Posterior vena cava (tissue), 2 donors: ENCODE measurements at places on chromosomes 5 and 9.

- no peak for DNase-seq
These were observed 13.5 kb downstream of the CXCL14 start for GRCh38 chr5:135565266-135565665.

DNA sequence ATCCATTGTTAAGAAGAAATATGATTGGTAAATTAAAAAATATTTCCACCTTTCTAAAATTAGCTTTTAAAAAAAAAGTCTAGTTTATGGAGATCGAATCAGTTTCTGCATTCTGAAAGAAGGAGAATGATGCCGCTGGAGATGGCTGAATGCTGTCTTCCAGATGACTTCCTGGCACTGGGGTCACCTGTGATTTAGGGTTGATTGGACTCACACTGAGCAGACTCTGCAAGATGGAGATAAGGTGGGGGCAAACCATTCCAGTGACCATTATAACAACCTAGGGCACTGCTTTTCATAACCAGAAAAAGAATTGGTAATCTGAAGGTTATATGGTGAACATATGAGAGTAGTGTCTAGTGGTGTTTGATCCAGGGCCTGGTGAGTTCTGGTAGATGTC is 40.8 kb downstream of the RHOBTB3 start:
- DNase-seq = no peak

DNA sequence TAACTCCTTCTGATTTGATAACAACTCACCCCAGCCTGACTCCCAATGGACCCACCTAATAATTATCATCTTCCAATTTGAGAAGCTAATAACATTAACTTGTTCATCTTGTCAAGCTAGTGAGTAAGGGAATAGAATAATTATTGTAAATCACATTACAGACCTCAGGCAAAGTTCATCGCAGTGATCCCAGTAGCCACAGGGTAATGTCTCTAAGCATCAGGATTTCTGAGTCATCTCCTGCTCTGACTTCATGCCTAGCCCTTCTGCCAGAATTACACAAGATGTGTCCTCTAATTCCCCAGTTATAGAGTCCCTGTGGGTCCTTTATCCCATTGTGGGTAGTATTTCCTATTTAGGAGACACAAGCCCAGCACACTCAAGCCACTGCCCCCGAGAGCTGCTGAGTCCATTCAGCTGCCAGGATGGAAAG is 365.7 kb downstream of the DEPDC1B start:
- no peak for DNase-seq

DNA sequence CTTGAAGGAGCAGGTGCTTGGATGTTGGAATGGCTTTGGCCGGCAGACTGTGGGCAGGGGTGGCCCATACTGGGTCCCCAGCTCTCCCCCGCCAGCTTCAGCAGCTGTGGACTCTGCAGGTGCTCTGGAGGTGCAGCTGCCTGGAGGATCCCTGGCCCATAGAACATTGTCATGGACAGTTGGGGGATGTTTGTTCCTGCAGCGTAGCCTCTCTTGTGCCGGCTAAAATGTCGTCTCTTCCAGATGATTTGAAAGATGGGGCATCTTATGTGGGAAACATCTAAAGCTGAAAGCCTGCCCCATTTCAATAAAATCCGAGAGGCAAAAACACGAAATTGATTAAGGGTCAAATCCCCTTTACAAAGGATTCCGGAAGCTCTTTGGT is 13.5 kb upstream of the SLC6A19 start:
- DNase-seq = no peak

- no peak for DNase-seq
These were observed 10.9 kb upstream of the ZNF366 start for GRCh38 chr5:72518001-72518683.

- DNase-seq = no peak
These were observed 175.6 kb downstream of the GLIS3 start for GRCh38 chr9:4124266-4124665.

DNA sequence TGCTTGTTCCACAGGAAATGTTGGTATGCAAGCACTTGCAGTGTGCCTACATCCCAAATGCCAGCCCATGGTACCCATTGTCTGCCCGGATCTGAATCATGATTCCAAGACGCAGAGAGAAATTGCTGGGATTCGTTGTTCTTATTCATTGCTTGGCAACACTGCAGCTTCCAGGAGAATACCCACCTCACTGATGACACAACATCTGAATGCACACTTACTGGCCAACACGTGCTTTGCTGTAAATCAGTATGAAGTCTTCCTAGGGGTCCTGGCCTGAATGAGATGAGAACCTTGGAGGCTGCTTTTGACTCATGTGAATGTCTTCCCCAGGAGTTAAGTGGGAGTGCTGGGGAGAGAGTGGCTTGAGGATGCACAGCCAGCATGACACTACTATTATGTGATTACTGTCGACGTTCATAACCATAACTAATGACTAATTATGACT is 11.6 kb downstream of the SRD5A1 start:
- DNase-seq = no peak

GRCh38 chr5:107289030-107289714 is 381.6 kb downstream of the EFNA5 start:
- no peak for DNase-seq

DNA sequence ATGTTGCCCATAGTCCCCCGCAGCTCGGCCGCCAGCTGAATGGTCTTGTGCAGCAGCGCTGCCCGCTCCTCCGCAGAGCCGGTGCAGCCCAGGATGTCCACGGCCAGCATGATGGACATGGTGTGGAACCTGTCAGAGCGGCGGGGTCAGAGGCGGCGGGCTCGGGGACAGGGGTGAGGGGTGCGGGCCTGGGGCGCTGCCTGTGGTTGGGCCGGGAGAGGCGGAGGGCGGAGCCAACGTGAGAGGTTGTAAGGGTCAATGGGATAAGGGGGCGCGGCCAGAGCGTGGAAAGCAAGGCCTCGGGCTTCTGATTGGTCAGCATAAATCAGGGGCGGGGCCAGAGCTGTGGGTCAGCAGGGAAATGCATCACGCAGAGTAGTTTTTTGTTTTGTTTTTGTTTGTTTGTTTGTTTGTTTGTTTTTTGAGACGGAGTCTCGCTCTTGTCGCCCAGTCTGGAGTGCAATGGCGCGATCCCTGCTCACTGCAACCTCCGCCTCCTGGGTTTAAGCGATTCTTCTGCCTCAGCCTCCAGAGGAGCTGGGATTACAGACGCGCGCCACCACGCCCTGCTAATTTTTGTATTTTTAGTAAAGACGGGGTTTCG is 6.8 kb upstream of the TOR2A start:
- DNase-seq = no peak

DNA sequence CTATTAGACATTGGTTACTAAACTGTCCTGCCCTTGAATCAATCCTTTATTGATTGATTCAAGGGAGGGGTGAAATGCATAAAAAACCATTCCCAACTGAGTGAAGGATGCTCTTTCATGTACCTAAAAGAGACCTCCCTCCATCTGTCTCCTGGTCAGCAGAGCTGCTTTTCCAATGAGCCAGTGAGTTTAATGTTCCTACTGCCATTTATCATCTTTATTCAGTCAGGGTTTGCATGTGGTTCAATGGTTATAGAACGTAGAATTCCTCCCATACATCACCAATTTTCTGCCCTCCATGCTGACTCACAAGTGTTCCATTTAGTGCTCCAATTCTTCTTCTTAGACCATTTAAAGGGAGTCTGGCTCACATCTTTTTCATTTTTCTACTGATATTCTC is 199.1 kb upstream of the PCSK5 start:
- DNase-seq = no peak

DNA sequence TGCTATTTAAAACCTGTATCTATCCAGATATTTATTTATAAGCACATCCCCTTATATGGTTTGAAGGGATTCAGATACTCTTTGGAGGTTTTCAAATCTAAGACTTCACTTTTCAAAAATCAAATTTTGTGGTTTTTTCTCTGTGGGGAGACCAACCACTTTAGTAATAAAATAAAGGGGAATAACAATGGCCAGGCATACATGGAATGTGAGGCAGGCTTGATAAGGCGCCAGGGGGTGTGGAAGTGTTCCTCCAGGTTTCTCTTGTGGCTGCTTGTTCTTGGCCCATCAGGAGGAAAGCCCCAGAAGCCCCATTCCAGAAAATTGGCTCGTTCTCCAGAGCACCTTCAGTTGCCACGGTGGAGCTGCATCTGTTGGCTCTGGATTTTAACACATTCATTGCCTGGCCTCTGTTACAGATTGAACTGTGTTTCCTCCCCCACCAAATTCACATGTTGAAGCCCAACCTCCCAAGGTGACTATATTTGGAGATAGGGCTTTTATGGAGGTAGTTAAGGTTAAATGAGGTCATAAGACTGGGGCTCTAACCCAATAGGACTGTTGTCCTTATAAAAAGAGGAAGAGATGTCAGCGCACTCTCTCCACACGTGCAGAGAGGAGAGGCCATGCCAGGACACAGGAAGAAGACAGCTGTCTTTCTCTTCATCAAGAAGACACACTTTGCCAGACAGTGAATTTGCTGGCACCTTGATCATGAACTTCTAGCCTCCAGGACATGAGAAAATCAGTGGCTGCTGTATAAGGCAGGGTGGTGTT is 195.9 kb downstream of the TMEM38B start:
- DNase-seq = no peak

- no peak for DNase-seq
These were observed 58.3 kb upstream of the AKNA start for GRCh38 chr9:114446036-114446435.

- DNase-seq = peak; percentile 95
These were observed 67.5 kb downstream of the MAMDC2 start for GRCh38 chr9:70111042-70111602.

GRCh38 chr5:22621084-22621483 is 232.1 kb downstream of the CDH12 start:
- DNase-seq = no peak

GRCh38 chr5:154713615-154714125 is 41.5 kb upstream of the LARP1 start:
- DNase-seq = no peak

DNA sequence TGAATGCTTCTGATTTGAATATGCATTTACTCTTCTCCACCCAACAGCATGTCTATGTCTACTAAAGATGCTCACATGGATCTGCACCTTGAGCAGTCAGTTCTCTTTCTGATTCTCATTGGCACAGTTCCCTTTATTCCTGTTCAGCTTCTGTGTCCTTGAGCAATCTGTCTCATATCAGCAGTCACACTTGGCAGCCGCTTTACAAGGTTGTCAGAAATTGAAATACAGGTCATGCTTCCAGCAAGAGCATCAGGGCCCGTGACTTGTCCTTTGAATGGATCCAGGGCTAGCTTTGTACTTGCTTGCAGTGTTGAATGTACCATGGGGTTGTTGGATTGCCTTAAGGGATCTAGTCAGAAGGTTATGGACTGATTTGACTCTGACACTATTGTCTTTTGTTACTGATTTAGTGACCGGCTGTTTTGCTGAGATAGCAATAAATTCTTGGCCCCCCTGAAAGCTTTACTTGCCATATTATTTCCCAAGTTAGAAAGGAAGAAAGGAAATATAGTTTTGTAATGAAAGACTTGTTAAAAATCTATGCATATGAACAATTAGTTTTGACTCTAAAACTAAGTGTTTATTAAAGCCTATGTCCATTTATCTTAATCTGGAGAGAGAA is 273.4 kb upstream of the ISL1 start:
- no peak for DNase-seq

GRCh38 chr9:36738318-36738976 is 165.8 kb downstream of the MELK start:
- peak; percentile 76 for DNase-seq

DNA sequence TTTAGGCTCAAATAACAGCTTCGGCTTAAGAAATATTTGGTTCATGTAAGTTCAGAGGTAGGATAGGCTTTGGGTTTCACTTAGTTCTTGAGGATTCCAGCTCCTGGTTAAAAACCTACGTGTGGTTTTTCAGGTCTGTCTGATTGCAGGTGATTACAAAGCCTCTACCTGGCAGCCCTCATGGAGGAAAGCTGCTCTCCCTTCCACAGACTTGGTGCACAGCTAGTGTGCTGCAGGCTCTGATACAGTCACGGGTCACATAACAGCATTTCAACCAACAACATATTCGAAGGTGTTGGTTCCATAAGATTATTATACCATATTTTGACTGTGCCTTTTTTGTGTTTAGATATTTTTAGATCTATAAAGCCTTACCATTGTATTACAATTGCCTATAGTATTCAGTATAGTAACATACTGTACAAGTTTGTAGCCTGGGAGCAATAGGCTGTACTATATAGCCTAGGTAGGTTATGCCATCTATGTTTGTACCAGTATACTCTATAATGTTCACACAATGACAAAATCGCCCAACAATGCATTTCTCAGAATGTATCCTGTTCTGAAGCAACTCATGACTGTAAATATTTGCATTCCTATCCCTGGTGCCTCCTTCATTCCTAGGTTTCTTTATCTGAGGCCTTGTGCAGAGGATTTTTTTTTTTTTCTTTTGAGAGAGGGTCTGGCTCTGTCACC is 8.0 kb upstream of the DCP2 start:
- DNase-seq = no peak

- no peak for DNase-seq
These were observed 292.8 kb downstream of the TLE1 start for GRCh38 chr9:81396528-81396927.

GRCh38 chr5:103860327-103860726 is 297.7 kb upstream of the NUDT12 start:
- DNase-seq = no peak

GRCh38 chr9:114382699-114383520 is 4.9 kb downstream of the AKNA start:
- DNase-seq = peak; percentile 76

GRCh38 chr5:122311497-122311960 is 508 bp upstream of the SNCAIP start:
- peak; percentile 72 for DNase-seq

DNA sequence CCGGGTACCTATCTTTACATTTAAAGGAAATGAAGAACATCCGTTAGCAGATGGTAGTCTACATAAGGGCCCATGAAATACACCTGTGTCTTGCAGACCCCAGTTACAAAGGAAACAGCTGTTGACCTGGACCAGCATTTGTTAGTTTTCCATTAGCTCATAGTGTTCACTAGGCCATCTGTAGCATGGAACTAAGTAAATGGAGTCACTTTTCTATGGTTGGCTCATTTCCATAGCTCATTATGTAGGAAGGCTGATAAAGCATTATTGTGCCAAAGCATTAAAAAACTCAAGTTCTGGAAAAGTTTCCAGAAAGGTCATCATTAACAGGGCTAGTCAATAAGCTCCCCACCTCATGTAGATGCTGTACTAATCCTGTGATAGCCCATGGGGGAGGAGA is 62.1 kb downstream of the PCSK1 start:
- no peak for DNase-seq

DNA sequence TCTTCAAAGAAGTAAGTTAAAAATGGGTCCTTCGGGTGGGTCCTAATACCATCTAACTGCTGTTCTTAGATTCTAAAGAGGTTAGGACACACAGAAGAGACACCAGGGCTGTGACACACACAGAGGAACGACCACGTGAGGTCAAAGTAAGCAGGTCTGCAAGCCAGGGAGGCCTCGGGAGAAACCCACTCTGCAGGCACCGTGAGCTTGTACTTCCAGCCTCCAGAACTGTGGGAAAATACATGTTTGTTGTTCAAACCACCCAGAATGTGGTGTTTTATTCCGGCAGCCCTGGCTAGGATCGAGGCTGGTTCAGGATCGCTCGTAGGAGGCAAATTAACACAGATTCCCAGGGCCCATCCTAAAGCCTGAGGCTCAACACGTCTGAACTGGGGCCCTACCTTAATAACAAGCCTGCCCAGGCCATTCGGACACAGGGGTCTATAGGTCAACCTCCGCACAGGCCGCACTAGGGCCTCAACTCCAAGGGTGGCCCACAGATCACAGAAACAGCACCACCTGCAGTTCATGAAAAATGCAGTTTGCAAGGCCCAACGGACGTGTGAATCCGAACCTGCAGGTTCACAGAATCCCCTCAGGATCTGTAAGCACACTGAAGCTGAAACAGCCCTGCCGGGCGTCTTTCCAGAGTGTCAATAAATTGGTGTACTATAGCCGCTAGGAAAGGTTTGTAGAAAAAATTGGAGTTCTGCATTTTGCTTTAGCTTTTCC is 7.1 kb downstream of the MED10 start:
- DNase-seq = no peak

GRCh38 chr5:88820581-88820980 is 62.4 kb downstream of the MEF2C start:
- no peak for DNase-seq
